ENCODE measurements at places on chromosomes 7 and 10. TPM values are rescaled to one million over a fixed set of nuclear protein-coding genes. Genes with fewer than 3 reads are reported as not detected.

Gene PBLD
- total RNA-seq = 1.2 TPM

Gene ANKRD7
- 9.6 TPM for total RNA-seq

Gene PDSS1
- 16.9 TPM for total RNA-seq

Gene DLX5
- 1.5 TPM for total RNA-seq

Gene PVRIG
- not detected for total RNA-seq
